Renal cortical epithelial cell (primary cell): ENCODE measurements at places on chromosomes 5 and 9. TPM values are rescaled to one million over a fixed set of nuclear protein-coding genes. Genes with fewer than 3 reads are reported as not detected.

The UBE2D2 gene
- total RNA-seq: 78.2 and 86.7 TPM in 2 replicates

The PITX1 gene
- 0.55 and 1.4 TPM in 2 replicates for total RNA-seq

The PTGR1 gene
- 106 and 167 TPM in 2 replicates for total RNA-seq

The PCDH1 gene
- 10.6 and 20.8 TPM in 2 replicates for total RNA-seq

The GGTA1 gene
- not detected in 2 replicates for total RNA-seq

The CMBL gene
- 7.6 and 28.6 TPM in 2 replicates for total RNA-seq

GRCh38 chr9:123756484-123757106 is 173.3 kb downstream of the DENND1A start:
- no peak for DNase-seq

DNA sequence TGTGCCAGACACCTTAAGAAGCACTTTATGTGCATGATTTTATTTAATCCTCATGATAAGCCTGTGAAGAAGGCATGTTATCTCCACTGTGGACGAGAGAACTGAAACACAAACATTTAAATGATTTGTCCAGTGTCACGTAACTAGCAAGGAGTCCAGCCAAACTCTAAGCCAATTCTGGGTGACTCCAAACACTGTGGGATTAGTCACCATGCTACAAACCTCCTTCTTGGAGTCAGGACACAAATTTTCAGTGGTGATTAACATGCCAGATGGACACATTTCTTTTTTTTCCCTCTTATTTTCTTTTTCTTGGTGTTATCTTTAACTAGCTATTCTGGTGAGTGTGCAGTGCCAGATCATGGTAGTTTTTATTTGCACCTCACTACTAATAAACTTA is 316.8 kb downstream of the NDUFS4 start:
- DNase-seq: peak; percentile 7

DNA sequence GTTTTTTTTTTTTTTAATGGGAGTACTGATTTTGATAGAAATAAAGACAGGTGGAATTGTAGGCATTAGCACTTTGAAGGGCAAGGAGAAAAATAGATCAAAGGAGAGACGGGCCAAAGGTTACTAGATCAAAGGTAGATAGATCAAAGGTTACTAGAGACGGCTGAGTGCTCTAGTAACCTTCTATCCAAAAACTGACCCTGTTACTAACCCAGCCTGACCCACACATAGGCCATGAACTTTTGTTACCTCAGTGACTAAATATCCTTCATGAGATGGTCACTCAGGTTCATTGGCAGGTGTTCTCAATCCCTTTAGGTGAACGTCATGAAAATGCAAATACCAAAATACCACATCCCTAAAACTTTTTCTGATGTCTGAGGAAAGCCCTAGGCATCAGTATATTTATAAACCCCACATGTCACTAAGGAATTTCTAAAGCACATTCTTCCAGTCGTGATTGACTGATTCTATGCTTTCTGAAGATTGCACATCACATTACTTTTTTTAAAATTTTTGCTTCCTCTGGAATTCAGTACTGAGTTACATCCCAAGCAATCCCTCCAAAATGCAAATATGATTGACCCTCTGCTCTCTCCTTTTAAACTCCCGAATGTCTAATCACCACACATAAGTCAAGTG is 772.7 kb downstream of the BRINP1 start:
- DNase-seq: peak; percentile 32

GRCh38 chr9:70668751-70669150 is 254.3 kb upstream of the KLF9 start:
- no peak for DNase-seq

- DNase-seq: no peak
Observed at GRCh38 chr5:80487444-80487828, 464 bp upstream of the FAM151B start.

GRCh38 chr5:115272297-115272958 is 9.8 kb upstream of the PGGT1B start:
- DNase-seq: no peak

GRCh38 chr9:70746760-70747159 is 332.3 kb upstream of the KLF9 start:
- peak; percentile 46 for DNase-seq

DNA sequence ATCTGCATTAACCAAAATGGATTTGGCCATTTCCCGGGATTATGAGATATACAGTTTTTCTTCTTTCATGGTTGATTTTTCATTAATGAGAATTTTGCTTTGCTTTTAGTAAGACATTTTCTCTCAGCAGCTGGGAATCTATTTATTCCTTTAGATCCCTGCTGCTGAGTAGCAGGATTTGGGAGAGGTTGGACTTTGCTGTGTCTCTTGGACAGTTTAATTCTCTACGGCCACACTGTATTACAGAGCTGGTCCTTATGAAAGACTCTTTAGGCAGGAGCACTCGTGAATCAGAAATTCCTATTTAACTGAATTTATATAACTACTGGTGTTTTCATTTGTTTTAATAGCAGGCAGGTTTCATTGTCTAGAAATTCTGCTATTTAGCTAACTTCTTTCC is 1.6 kb downstream of the UNC13B start:
- DNase-seq: no peak

- DNase-seq: no peak
Observed at GRCh38 chr5:5881294-5881693, 458.8 kb downstream of the ICE1 start.

DNA sequence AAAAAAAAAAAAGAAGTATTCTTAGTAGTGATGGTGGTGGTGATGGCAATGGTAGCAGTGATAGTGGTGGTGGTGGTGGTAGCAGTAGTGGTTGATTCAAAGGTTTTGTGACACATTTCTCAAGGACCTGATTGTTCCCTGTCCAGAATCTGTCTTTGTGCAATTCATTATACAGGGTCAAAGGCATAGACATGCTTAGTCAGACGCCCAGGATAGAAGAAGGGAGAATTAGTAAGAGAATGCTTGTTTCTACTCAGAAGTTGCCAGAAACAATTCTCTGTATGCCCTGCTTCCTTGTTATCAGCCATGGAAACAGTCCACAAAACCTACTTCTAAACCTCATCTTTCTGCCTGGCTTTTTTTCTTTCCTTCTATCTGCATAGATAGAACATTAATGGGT is 89.4 kb downstream of the SLC44A1 start:
- peak; percentile 35 for DNase-seq

GRCh38 chr5:39158127-39158593 is 61.2 kb downstream of the FYB1 start:
- no peak for DNase-seq

DNA sequence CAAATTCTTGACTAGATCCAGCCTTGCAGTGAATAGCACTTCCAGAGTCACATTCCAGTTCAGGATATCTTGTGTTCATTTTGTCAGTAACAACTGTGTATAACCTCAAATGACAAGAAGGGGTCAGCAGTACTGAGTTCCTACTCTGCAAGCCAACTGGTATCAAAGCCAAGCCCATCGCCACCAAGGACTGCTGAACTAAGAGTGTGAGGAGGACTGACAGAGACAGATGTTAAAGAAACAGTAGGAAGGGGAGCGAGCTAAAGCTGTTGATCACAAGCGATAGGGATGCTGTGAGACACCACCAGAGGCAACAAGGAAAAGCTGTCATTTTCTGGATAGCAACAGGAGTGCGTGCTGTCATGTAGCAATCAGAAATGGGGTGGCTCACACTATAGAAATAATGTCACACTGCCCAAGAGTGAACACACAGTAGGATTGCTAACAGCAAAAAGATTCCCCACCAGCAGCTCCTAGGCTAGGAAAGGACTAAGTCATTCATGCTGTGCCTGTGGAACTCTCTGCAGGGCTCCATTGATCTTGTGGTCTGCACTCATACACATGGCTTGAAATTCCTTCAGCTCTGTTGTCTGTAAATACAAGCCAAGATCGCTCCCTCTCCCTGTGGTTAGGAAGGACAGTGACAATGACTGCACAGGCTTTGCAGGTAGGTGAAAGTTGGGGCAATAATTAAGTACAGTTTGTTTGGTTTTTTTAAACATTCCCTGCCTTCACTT is 658.6 kb downstream of the NR2F1-AS1 start:
- DNase-seq: peak; percentile 33

GRCh38 chr9:86341007-86341491 is 13.2 kb downstream of the TUT7 start:
- peak; percentile 44 for DNase-seq

DNA sequence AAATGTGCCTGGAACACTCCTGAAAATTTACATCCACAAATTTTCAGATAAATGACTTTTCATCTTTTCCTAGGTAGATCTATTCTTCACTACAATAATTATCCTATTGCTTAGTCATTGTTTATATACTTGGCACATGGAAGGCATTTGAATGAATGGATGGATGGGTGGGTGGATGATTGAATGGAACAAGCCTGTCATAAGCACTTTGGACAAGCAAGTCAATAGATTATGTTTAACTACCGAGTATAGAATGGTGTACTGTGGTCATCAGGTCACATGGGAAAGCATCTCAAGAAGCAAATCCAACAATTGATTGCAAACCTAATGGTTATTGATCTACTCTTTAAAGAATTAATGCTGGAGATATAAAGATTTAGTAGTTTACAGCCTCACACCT is 114.4 kb upstream of the DMRTA1 start:
- DNase-seq: peak; percentile 41

DNA sequence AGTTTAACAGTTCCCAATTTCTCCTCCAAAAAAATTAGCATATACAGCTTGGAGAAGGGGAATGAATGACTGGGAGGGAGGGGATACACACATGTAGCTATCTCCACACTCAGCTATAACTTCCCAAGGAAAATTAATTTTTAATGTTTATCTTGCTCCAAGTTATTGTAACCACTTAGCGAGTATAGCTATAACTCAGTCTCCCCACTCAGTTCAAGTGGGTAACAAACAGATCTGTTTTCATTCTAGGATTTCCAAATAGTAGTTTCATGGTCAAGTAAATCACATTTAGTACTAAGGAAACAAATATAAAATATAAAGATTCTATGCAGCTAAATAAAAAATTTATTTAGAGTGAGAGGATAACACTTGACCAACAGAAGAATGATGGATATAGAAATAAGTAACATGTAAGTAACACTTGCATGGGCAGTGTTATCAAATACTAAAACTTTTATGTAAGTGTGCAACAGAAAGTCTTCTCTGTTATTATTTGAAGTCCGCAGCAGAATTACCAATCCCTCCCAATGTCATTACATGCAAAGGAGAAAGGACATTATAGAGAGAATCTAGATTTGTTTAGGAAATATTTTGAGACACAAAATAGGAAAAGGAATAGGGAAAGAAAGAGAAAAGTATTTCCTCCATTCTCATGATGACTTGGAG is 10.2 kb upstream of the NFIB start:
- no peak for DNase-seq

GRCh38 chr9:91863469-91863868 is 86.6 kb downstream of the ROR2 start:
- DNase-seq: no peak

DNA sequence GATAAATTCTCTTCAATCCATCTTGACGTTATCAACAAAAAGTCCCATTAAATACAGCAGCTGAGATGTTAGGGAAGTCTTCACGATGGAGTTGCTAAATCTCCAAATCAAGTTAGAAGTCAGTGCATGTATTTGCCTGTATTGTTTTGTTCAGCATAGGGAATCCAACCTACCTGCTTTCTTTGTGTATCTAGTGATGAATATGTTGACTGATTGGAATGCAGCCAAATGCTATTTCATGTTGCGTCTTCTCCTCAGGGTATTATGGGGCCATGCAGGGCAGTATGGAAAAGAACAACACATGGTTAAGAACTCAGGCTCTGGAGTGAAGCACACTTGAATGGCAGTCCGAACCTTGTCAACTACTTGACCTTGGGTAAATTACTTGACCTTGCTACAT is 529.5 kb upstream of the ZNF462 start:
- no peak for DNase-seq

- no peak for DNase-seq
Observed at GRCh38 chr5:62741761-62742160, 163.1 kb downstream of the LRRC70 start.

DNA sequence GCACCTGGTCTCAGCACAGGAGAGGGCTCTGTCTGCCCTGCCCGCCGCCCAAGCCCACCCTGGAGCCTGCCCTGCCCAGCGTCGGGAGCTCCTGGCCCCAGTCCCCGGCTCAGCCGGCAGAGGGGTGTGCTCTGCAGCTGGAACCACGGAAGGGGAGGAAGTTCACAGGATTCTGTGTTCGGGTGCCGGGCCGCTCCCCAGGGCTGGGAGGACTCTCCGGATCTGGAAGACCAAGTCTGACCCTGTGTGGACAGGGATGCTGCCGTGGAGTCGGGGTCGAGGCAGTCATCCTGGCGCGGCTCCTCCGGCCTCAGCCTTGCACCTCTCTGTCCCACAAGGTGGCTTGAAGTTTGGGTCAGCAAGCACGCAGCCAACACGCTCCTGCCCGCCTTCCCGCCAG is 78.6 kb downstream of the KCNT1 start:
- no peak for DNase-seq

GRCh38 chr9:137176302-137177182 is 4.7 kb upstream of the TMEM210 start:
- peak; percentile 34 for DNase-seq

- DNase-seq: no peak
Observed at GRCh38 chr5:78500871-78501270, 140.5 kb downstream of the SCAMP1 start.

- DNase-seq: peak; percentile 99
Observed at GRCh38 chr5:160843240-160843639, 8.8 kb downstream of the ATP10B start.

DNA sequence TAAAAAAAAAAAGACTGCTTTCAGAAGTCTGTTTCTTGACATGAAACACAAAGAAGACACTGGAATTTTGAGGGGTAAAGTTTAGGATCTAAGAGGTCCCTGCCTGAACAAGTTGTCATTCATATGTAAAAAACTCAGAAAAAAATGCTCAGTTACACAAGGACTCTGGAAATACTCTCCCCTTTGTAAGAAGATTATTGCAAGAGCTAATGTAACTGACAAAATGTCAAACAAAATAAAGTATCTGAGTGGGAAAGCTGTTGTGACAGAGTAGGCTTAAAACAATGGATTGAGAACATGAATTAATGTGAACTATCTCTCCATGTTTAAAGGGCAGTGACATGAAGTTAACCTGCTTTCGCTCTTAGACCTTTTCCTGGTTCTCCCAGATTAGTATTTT is 416.7 kb upstream of the TYRP1 start:
- no peak for DNase-seq

DNA sequence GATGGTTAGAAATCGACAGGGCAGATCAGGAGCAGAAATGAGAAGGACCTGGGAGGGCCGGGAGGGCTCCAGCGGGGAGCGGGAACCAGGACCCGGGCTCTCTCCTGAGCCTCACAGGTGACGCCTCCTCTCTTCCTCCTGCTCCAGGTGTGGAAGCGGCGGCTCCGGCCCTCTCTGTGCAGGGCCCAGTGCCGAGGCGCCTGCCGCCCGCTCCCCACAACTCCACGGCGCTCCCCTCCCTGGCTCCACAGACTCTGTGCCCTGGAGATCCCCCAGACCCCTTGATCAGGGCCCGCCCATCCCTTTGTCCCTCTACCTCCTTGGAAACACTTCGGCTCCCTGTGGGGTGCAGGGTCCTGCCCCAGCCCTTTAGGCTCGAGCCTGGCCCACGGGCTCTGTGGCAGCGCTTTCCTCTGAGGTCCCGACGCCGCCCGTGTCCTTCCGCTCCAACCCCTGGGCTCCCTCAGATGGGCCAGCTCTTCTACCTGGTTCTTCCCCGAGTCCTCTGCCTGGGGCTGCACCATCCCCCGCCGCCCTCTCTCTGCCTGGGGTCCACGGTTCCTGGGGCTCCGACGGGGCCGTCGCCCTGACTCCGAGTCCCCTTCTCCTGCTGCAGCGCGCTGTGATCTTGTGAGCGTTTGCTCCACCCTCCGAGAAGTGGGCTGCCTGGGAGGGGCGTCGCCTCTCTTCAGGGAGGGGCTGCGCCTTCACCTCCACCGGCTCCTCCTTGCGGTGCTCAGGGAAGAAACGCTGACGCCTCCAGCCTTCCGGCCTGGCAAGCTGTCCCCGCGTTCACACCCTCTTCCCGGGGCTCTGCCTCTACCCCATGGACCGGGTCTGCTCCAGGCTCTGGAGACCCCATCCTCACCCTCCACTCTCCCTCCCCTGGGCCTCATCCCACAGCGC is 22.4 kb upstream of the SLC6A3 start:
- DNase-seq: no peak
